Erythroblast (primary cell): ENCODE measurements at places on chromosomes 5 and 9.

GRCh38 chr9:15308511-15308910 is 1.5 kb upstream of the TTC39B start:
- DNase-seq: no peak

DNA sequence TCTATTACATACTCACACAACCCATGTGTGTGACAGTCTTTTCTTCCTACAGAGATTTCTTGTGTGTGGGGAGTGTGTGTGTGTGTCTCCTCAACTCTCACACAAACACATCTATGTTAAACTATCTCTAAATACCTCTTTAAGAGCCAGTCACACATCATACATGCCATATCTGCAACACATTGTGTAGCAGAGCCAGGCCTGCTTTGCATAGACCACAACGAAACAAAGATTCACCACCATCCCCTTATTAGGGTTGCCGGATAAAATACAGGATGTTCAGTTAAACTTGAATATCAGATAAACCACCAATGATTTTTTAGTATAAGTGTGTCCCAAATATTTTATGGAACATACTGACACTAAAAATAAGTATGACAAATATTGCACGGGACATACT is 2.3 kb downstream of the FAM170A start:
- DNase-seq: no peak

- no peak for DNase-seq
Observed at GRCh38 chr9:38119560-38120236, 50.7 kb upstream of the SHB start.

DNA sequence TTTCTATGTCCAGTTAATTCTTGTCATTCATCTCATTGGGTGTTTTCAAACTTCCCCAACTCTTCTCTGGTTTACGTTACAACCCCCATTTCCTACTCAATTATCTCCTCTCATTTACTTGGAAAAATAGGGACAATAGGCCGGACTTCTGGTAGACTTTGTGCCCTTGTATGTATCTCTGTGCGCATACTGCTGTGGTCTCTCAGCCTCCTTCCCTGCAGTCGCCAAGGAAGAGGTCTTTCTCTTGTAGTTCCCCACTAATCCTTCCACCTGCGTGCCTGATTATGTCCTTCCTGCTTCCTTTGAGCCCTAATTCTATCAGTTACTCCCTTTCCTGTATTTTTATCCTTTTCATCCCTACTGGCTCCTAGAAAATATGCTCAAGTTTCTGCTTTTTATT is 176.3 kb downstream of the GDNF start:
- DNase-seq: no peak

GRCh38 chr5:179170606-179171005 is 110.4 kb downstream of the ZNF354C start:
- no peak for DNase-seq

DNA sequence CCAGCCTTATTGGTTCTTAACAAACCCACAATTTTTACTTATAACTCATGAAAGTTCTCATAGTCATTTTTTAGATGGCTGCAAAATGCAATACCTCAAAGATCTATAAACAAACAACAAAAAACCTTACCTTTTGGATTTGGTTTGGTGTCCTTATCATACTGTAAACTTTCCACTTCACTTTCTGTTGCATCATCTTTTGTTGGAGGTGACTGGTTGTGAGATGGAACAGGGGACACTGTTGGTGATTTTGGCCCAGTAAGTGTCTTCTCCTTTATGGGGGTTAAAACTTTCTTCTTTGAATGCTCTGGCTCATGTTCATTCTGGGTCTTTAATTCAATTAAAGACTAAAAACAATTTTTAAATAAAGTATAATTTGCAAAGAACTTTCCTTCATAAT is 33.4 kb downstream of the CEP120 start:
- DNase-seq: no peak

- DNase-seq: no peak
Observed at GRCh38 chr9:9921805-9922204, 691.0 kb downstream of the PTPRD start.

- DNase-seq: no peak
Observed at GRCh38 chr5:13325765-13326164, 618.7 kb downstream of the DNAH5 start.

GRCh38 chr9:77883846-77884771 is 147.5 kb downstream of the GNAQ start:
- peak; percentile 15 for DNase-seq

GRCh38 chr5:36901856-36902255 is 25.3 kb downstream of the NIPBL start:
- DNase-seq: no peak

- DNase-seq: no peak
Observed at GRCh38 chr9:79259858-79260257, 311.9 kb upstream of the TLE4 start.

GRCh38 chr9:68653141-68653595 is 51.9 kb upstream of the PIP5K1B start:
- no peak for DNase-seq

GRCh38 chr5:130425424-130425823 is 521.2 kb downstream of the CHSY3 start:
- no peak for DNase-seq

DNA sequence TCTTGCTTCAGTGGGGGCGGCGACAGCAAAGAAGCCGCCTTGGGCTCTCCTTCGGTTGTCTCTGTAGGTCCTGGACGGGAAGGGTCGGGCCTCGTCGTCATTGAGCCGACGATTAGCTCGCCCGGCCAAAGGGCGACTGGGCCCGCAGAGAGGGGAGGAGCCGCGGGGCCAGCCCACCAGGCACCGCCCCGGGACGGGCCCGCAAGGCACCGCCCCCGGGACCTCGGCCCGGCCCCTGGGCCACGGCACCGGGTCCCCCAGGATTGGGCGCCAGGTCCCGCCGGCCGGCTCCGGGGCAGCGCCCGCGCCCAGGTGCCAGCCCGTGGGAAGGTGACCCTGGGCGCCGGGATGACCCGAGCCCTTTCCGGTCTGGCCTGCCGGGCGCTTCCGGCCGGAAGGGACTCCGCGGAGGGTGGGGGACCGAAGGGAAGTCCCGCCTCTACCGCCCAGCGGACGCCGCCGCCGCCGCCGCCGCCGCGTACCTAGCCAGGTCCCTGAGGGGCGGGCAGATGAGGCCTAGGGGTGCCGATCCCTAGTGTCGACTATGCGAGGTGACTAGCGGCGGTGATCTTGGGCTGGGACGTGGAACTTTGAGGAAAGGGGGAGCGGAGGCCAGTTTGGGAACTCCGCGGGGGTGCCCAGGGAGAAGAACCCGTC is at the start of the genes GBA2 and RGP1:
Gene GBA2, minus strand, starts transcription at position 371 of the 657 bp plus-strand sequence. CDS start 524 bp downstream, outside the sequence.
Gene RGP1, plus strand, starts transcription at position 430 of the 657 bp plus-strand sequence. CDS start 469 bp downstream, outside the sequence.
- DNase-seq: peak; percentile 82

GRCh38 chr9:131436376-131436775 is 42.5 kb downstream of the PRRC2B start:
- no peak for DNase-seq
